ENCODE measurements at places on chromosomes 3 and 15.

DNA sequence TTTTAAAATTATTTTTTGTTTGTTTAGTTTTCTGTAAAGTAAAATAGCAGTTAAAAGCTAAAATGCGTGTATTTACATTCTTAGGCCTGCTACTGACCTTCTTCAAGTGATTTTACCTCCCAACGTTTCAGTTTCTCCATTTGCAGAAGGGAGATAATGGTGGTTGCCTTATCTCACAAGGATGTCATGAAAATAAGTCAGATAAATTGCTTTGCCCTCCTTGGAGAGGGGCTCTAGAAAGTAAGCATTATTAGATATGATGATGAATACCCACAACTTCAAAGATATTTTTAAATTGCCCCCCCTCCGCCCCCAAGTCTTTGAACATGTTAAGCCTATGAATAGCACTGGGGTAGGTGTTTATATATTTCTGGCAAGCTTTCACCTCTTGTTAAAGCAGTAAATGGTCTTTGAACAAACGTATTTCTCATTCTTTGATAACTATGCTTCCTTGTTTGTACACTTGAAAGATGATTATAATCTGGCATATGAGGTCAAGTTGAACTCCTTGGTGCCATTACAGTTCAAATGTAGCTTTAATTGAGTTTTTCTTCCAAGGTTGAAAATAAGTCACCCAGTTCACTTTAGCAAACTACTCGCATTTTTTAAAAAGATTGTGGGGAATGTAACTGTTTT is 6.4 kb downstream of the TERC start:
- DNase-seq = no peak

- no peak for DNase-seq
Observed at GRCh38 chr15:71245588-71245987, 130.3 kb downstream of the THSD4 start.

DNA sequence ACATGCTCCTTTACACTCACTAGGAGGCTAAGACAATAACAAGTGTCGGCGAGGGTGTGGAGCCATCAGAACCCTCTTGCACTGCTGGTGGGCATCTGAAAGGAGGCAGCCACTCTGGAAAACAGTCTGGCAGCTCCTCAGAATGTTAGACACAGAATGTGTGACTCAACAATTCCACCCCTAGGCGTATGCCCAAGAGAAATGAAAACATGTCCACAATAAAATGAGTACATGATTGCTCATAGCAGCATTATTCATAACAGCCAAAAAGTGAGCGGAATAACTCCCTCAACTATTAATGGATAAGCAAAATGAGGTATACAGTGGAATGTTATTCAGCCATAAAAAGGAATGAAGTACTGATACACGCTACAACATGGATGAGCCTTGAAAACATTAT is 57.8 kb downstream of the WNT7A start:
- DNase-seq = no peak

- no peak for DNase-seq
Observed at GRCh38 chr3:63779227-63779626, 39.9 kb upstream of the C3orf49 start.

- DNase-seq = no peak
Observed at GRCh38 chr15:63462088-63462487, 42.3 kb upstream of the USP3 start.

DNA sequence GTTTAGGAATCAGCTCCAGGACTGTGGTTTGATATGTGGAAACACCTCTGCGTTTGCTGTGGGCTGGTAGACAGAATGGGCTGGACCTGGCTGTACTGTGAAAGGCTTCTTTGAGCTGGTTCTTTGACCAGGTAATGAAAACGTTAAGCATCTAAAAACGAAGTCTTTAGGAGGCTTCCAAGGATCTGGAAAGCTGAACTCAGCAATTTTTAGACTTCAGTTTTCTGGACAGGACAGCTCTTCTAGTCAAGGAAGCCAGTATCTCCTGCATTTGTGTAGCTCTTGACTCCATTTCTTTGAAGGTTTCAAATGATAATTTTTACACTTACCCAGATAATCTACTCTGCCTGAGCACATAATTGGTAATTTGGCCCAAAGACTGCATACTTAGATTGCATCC is 25.5 kb downstream of the MAP2K1 start:
- DNase-seq = no peak

DNA sequence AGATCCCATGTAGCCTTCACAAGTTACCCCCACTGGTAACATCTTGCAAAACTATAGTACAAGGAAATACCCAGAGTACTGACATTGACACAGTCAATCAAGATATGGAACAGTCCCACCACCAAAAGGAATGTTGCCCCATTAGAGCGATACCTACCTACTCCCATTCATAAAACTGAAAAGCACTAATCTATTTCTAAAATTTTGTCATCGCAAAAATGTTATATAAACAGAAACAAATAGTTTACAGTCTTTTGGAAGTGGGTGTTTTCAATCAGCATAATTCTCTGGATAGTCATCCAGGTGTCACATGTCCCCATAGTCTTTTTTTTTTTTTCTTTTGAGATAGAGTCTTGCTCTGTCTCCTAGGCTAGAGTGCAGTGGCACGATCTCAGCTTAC is 156.9 kb upstream of the AGTR1 start:
- no peak for DNase-seq

DNA sequence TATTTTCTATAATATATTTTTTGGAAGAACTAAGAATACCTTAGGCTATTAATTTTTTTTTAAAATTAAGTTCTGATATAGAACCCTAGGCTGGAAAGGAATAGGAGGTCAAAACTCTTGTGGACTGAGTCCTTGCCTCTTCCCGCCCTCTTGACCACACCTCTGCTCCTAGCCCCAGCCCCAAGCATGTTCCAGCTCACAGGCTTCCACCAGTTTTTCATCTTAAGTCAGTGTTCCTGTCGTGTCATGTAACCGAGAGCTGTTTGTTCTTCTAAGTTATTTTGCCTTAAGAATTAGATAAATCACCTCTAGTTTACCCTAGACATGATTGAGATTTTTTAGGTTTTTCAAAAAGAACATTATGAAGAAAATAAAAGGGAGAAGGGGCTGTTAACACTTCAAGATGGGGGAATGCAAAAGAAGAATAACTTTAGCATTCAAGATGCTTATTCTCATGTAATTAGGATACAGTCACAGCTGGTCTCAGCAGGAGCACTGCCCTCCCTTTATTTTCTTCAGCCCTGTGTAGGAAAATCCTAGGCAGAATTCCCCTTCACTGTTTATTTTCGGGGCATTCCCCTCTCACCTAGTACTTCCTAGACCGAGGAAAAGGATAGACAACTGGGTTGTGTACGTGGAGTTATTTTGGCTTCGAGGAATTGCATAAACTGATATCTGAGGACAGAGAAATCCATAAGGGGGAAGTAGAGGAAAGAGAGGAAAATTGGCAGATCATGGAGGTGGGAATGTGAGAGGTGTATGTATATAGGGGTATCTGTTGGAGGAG is 110.2 kb downstream of the CMSS1 start:
- no peak for DNase-seq

GRCh38 chr3:171685116-171685895 is 125.0 kb downstream of the PLD1 start:
- DNase-seq = no peak

DNA sequence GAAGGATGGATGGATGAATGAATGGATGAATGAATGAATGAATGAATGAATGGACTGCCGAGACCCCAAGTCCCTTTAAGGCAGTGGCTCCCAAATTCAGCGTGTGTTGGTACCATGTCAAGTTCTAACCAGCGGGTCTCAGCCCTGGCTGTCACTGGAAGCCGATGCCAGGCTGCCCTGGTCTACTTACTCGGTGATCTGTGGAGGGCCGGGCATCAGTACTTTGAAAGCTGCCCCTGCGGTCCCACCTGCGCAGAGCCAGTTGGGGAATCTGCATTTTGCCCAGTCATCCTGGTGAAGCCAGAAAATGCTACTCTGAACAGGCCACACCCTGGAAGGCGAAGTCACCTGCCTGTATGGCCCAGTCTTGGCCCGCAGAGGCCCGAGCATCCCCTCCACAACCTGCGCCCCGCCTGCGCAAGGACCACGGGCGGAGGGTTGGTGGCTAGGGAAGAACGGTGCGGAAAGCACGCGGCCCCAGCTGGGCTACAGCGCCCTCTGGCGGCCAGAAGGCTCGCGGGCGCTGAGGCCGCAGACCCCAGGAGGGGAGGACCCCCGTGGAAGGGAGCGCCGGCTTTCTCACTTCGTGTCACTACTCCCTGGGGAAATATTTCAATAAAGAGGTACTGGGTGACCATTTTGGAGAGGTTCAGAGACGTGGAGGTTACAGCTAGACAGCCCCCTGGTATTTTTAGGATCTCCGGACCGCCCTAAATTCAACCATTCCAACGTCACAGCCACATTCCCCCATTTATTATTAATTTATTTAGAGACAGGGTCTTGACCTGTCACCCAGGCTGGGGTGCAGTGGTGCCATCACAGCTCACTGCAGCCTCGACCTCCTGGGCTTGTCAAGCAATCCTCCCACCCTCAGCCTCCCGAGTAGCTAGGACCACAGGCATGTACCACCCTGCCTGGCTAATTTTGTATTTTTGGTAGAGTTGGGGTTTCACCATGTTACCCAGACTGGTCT is 34.9 kb downstream of the PRKCD start:
- DNase-seq = peak; percentile 77

DNA sequence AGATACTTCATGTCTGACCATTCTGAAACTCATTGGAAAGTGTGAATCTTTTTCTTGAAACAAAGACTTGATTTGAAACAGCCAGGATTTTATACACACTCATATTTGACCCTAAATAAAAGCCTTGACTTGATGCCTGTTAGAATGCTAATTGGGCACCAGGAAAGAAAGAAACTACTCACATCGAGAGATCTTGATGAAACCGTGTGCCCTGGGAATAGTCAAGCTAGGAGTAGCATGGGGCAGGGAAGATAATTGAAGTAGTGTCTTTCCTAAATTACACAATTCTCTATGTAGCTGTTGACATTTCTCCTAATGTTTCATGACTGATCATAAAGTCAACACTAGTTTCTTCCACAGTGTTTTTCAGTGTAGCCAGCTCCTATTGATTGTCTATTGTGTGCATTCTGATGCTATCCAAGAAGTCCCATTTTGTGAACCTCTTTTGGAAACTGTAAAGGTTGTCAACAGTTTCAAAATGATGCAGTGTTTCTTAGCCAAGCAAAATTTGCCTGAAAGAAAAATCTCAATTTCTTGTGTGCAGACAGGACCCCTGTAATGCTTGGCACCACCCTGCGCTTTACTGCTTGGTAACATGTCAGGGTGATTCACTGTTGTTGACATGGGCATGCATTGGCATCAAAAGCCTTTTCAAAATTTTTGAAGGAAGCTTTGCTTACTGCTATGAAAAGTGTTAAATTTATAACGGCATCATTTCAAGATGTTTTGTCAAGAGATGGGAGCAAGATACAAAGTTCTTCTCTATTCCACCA is 52.5 kb upstream of the OTOL1 start:
- DNase-seq = no peak

DNA sequence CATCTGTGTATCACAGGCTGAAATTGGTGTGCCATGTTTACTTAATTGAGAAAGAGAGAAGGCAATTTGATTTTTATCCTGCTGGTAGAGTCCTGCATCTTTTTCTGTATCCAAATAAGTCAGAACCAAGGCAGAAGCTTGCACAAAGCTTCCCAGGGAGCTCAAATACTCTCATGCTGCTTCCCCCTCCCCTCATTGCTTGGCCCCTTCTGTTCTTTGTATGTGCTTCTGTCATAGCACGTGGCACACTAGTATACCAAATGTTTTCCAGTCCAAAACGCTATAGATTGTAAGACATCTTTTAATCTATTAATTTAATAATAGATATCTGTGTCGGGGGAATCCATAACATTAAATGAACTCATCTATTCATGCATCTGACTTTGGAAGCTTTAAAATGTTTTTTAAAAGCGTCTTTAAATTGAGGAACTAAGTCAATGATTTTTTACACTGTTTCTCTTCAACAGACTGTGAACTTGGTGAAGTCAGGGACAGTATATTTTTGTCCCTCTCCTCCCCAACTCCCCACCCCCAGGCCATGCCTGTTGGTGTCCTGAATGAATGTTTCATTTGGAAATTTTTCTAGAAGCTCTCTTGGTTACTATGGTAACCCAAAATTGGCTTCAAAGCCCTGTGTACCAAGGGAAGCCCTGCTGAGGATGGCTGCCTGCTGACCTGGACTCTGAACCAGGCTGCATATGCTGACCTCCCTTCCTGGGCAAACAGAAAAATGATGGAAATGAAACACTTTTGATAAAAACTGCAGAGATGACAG is 26.2 kb upstream of the SLC35G2 start:
- DNase-seq = no peak

- no peak for DNase-seq
Observed at GRCh38 chr3:177487635-177488186, 290.4 kb upstream of the TBL1XR1 start.

DNA sequence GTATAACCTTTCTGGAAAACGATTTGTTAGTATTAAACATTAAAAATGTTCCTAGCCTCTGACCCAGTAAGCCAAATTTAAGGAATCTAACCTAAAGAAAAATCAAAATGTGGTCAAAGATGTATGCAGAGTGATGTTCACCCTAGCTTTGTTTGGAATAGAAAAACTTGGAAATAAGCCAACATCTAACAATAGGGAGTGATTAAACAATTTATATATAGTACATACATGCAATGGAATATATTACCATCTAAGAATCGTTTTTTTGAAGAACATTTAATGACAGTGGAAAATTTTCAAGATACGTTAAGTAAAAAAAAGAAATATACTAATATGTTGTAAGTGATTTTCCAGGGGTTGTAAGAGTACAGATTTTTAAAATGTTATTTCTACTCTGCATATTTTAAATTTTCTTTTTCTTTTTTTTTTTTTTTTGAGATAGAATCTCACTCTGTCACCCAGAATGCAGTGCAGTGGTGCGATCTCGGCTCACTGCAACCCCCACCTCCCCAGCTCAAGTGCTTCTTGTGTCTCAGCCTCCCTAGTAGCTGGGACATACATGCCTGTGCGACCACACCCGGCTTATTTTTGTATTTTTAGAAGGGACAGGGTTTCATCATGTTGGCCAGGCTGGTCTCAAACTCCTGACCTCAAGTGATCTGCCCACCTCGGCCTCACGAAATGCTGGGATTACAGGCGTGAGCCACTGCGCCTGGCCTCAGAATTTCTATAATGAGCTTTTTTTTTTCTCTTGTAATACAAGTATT is 54.9 kb downstream of the ANP32A start:
- no peak for DNase-seq

DNA sequence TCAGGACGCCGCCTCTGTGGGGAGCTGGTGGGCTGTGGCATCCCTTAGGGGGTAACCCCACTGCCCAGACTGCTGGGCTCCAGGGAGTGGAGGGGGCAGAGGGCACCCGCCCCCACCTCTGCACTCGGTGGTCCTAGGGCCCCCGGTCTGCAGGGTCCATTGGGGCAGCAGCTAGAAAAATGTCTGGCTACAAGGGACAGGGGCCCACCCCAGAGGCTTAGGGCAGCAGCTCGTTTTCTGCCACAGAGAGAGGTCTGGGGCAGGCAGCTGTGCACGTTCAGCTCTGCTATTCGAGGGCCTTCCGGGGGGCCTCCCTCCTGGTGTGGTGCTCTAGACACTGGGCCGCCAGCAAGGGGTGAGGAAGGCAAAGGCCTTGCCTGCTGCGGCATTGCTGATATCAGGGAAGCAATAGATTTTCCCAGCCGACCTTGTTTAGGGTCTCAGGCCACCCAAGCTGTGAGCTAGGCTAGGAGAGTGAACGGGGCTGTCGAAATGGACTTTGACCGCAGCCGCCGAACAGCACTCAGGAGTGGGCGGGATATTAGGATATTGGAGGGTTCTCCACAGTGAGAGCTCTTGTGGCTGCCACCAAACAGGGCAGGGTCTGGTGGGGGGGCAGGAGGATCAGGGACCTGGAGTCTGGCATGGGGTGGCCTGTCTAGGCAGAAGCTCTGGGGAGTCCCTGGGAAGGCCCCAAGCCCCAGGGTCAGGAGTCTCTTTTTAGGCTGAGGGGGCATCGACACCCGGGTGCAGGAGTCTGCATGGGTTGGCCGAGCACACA is 61.4 kb upstream of the KLF13 start:
- DNase-seq = peak; percentile 44

Data from right kidney (tissue), 9 donors.